ENCODE measurements at places on chromosomes 2 and 18.

GRCh38 chr2:72513011-72513410 lies 312.8 kb downstream of the EXOC6B start:
- DNase-seq, result no peak

DNA sequence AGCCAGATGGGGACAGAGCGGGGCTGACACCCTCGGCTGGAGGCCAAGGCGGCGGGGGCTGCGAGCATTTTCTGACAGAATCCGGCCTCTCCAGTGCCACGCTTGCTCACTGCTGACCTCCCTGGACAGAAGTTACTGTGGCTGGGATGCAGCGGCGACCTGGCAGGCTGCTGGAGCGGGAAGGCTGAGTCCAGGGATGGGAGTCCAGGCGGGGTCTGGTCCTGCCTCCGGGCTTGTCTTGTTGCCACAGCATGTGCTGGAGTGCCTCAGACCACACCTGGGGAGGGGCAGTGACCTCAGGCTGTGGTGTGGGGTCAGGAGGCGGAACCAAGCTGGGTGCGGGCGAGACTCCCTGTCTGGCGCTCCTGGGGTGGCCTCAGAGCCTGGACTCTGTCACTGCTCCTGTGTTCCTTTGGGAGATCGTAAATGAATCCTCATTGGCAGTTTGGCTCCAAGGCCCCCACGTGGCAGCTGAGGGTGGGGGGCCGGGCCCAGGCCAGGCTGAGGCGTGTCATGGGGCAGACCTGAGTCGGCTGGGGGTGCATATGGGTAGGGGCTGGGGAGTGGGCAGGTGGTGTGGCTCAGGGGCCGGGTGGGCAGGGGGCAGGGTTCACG lies 5.5 kb downstream of the BOK start:
- no peak for DNase-seq

GRCh38 chr18:31952223-31952622 lies 9.3 kb upstream of the TRAPPC8 start:
- DNase-seq, result no peak

DNA sequence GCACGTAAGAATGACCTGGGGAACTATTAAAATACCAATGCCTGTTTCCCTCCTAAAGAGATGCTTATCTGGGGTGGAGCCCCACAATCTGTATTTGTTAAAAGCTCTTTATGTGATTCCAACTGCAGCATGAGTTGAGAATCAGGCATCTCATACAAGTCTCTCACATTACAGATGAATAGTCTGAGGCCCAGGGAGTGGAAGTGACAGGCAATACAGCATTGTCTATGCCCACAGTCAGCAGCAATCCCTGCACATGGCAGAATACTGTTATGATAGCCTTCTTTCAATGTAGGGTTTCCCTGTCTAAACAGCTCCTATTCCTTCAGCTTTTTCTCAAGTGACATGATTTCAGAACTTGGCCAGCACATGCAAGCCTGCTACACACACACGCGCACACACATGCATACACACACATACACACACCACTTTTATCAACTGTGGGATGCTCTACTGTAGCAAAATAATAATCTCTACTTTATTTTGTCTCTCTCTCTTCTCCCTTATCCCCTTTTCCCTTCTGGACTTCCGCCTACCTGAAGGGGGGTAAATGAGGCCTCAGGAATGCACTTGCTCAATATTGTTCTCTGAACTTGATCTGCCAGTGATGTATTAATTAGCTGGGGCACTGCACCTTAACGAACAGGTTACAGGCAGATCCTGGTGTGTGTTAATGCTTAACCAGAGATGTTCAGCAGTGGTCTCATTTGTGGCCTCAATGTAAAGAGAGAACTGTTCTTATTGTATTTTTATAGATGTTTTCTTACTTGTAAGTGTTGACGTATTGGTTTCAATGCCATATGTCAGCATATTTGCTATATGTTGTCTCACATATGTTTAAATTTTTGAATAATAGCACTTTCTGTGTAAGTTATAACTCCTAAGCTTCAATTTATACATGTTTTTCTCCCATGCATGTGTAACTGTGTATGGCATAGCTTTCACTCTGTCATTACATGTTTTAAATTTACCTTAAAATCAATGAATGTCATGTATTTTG lies 116.0 kb downstream of the SETBP1 start:
- no peak for DNase-seq

DNA sequence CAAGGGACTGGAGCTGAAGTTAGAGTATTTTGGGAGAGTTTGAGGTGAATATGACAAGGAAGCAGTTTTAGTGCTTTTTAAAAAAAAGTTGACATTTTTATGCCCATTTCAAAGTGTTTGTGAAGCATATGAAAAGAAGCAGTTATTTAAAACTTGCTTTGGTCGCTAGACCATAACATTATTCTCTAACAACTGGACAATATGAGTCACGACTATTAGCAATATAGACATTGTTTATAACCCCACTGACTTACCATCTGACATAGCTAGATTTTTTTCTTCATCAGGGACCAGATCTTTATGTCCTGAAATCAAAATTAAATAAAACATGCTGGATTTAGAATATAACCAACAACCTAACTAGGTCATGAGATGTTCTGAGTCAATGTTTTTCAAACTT lies 22.6 kb upstream of the DYTN start:
- DNase-seq, result no peak

DNA sequence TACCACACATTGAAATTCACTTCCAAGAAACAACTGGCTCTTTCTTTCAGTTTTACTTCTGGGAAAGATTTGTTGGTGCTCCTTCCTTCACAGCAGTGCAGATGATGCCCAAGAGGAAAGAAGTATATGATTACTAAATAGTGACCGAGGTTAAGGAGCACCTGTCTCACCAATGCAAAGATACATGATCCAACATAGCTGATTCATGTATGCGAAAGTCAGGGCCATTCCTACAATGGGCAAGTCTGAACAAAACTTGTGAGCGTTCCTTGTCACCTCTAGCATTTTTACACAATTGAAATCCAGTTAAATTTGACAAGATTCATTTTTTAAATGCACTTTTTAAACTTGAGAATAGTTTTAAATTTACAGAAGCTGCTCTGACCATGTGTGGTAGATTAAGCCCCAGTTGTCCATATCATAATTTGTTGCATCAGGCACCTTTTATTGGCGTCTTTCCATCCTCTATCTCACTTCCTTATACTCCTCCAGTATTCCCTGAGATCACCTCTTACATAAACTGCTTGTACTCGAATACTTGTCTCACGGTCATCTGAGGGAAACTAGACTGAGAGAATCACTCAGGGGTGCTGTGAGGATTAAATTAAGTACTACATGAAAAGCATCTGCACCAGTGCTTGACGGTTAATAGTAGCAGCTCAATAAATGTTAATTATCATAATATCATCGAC lies 438.8 kb upstream of the CDH20 start:
- no peak for DNase-seq

- DNase-seq, result no peak
Measured at GRCh38 chr18:78431606-78432005, 548.0 kb upstream of the SALL3 start.

GRCh38 chr2:55880416-55881143 lies 43.0 kb downstream of the EFEMP1 start:
- no peak for DNase-seq

DNA sequence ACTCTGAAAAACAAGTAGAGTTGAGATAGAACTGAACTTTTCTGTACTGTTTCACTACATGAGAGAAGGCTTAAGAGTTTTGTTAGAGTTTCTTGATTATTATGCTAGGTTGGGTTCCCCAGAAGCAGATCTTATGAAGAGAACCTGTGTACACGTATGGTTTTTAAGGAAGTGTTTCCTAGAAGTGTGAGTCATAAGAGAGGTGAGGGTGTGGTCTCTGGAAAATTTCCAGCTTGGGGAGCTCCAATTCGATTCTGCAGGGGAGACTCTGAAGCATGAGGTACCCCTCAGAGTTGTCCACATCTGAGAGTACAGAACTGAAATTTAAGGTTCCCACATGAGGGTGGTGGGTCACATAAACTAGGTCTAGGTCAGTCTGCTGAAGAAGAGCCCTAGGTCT lies 83.3 kb upstream of the MAP2 start:
- no peak for DNase-seq

DNA sequence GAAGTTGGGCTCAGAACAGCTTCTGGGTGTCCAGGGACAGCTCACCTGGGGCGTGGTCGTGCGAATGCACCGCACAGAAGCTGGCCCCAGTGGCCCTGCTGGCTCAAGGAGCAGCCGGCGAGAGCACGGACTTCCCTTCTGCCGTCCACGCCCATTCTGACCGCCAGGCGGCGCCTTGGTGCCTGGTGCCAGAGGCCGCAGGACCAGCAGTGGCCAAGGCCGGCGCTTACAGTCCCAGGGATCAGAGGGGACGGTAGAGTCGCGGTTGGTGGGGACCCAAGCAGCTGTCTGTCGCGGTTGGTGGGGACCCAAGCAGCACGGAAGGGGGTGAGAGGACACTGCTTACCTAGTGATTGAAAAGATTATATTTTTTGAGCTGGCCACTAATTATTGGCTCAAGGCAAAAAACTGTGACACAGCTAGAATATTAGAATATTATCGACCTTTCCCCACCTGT lies 25.7 kb downstream of the NPPC start:
- peak; percentile 36 for DNase-seq

DNA sequence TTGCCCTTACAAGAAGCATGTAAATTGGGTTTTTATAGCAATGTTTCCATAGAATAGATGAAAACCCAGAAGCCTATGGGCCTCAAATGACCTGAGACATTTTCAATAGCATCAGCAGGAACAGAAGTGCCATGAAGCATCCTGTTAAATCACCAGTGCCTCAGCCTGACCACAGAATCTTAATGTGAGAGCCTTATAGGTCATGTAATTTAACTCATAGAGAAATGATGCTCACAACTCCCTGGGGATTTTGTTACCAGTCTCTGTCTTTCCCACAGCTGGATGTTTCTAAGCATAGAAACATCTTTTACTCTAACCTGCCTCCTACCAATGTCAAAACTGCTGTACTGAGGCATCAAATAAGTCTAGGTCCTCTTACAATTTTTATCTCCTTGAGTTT lies 295.8 kb upstream of the ACVR2A start:
- no peak for DNase-seq

DNA sequence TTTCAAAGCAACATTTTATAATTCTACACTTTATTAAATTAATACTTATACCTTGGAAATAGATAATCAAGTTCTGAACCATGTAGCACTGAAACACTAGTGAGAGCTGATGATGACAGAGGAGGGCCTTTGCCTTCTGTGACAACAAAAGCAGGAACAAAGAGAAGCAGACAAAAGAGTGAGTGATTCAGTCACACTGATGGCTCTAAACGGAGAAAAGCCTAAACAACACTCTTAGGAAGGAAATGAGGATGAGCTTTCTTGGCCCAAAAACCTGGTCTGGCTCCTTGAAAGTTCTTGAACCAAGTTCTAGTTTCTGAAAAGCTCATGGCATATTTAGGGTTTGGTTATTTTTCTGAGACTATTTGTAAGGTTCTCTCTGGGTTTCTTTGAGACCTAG lies 271.9 kb downstream of the DPP10 start:
- DNase-seq, result no peak

- no peak for DNase-seq
Measured at GRCh38 chr2:112876971-112877361, 34.0 kb upstream of the IL37 start.

DNA sequence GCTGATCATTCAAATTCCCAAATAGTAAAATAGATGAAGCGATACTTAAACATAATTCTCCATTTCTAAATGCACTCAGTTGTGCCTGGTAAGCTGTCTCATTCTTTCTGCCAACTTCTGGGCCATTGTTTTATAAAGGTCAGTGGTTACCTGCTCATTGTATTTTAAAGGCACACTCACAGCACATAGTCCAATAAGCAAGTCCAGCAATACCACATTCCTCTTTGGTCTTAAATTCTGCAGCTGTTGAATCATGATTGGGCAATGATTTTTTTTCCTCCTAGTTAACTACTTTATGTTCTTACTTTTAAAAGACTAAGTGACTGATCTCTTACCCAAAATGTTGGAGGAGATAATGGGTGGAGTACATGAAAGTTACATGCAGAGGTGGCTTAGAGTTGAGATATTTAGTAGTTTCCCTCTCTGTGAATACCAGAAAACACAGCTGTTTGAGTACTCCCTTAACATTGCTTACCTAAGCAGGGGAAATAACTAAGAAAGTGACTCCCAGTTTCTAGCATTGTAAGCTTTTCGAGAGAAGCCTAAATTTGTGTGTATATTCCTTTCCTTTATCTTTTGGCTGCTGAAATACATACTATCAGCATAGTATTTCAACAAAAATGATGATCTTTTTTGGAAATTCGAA lies 220.7 kb downstream of the CAMKMT start:
- no peak for DNase-seq

DNA sequence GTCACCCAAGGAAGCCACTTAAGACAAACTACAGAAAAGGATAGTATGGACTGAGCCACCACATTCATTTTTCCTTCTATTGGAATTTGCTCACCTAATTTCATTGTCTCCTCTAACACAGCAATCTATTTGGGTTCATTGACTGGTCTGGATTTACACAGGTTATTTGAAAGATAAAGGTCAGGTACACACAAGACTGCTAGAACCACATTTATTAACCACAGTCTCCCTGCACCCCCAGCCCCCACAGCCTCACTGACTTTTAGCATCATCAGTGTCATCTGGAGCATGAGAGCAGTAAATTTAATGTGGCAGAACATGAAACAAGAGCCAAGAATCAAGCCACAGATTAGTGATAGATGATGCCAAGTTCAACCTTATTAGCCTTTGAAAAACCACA lies 226.9 kb upstream of the GYPC start:
- DNase-seq, result no peak

DNA sequence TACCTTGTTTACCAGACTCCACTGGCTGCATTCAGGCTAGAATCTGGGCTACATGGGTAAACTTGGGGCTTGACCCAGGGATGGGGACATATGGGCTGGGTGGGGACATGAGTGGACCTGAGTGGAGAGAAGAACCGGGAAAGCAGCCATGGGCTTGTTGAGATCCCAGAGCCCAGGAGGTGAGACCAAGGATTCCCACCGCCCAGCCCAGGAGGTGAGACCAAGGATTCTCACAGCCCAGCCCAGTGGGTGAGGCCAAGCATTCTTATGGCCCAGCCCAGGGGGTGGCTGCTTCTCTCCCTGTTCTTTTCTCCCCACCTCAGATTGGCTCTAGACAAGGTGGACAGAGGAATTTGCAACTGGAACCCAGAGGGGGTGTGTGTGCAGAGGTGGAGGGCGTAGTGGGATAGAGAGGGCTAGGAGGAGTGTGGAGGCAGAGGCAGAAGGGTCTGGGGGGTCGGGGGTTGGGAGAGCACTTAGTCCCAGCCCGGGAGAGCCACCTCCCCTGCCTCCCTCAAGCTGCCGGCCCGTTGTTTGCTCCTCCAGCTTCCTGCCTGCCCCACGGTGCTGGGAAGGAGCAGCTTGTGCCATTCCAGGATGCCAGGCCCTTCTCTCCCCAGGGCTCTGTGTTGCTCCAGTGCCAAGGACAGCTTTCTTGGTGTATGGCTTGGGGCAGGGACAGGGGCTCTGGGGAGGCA lies 25.6 kb downstream of the GLI2 start:
- no peak for DNase-seq

GRCh38 chr2:113390124-113390849 lies 47.2 kb upstream of the ZNG1B start:
- DNase-seq, result peak; percentile 85

GRCh38 chr2:70923378-70924015 lies 12.2 kb upstream of the ATP6V1B1 start:
- DNase-seq, result no peak
